ENCODE measurements at places on chromosomes 12 and 14.
A peak's percentile ranks its signal among the peaks of the same experiment; 100 is the strongest.

DNA sequence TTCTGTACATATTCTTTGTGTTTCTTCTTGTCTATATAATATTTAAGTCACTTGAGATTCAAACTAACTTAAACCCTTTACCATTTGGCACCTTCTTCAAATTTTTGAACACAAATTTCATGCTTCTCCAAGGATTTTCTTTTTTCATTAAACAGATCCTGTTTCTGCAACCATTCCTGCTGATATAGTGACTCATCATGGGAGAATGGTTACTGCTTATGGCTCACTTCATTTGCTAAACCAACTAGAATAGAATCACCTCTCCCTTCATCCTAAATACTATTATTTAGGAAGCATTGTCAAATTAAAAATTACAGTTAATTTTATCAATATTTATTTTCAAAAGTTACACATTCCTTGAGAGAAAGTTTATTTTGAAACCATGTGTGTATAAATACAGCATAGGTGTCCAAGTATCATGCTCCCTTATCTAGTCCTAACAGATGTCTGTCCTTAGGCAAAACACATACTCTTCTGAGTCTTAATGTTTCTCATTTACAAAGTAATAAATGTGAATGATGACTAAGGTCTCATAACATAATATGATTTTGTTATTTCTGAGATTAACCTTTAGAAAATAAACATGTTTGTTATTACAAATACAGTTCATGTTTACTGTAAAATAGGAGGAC, 40.7 kb downstream of the PLCZ1 start:
- DNase-seq, result peak; percentile 34

GRCh38 chr12:76033081-76034011, 1.8 kb upstream of the PHLDA1 start:
- DNase-seq, result no peak

DNA sequence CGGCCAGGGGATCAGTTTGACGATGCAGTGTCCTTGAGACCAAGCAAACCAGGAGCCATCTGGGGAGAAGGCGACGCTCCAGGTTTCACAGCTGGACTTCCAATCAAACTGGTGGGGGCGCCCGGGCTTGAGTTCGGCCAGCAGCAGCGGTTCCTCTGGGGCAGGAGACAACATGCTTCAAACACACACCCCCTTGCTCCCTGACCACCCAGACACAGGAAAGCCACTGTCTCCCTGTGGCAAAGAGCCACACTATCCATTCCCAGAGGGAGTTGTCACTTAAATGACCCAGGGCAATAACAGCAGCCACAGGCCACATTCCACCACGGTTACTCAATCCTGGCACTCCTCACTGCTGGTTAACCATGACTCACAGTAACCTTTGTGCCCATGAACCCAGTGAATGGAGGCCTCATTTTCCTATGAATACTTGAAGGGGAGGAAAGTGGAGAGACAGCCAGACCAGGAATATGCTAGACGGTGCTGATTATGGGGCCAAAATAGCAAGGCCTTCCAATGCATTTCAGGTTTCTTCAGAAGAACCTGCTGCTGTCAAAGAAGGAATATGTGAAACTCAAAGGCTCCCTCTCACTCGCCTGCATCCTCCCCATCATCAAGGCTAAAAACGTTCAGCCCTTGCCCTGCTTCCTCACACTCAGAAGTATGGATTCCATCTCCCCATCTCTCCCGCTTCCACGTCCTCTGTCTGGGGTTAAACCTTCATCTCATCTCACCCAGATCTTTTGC, 8.5 kb downstream of the WSB2 start:
- DNase-seq, result peak; percentile 97

DNA sequence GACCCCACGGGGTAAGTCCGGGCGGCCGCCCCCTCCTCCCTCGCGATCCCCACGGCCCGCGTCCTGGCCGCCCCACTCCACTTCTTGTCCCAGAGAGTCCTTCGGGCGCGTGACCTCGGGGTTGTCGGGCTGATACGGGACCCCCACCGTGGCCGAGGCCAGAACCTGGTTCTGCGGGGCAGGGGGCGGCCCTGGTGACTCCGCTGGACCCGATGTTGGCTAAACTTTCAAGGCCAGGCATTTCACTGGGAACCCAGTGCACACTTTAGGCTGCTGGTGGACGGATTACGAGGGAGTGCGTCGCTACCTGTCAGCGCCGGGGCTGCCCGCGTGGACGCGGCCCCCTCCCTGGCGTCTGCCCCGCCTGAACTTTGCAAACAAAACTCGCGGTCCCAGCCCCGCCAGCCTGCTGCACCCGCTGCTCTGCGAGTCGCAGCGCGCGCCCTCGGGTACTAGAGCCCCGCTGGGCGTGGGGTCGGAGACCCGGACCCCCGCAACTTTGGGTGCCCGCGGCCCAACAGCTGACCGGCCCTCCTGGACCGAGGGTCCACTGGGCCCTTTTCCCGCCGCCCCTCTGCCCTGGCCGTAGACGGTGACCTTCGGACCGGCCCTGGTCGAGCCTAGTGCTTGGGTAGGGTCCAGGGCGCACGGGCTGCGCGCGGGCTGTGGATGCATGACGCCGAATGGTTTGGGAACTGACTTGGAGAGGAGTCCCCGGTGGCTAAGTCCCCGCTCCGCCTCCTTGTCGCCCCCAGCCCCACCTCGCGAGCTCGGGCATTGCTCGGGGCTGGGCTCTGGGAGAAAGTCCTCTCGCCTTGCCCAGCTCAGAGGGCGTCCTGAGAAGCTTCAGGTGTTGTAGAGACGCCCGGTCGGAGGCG, 624 bp downstream of the RIN3 start:
- DNase-seq, result peak; percentile 24

DNA sequence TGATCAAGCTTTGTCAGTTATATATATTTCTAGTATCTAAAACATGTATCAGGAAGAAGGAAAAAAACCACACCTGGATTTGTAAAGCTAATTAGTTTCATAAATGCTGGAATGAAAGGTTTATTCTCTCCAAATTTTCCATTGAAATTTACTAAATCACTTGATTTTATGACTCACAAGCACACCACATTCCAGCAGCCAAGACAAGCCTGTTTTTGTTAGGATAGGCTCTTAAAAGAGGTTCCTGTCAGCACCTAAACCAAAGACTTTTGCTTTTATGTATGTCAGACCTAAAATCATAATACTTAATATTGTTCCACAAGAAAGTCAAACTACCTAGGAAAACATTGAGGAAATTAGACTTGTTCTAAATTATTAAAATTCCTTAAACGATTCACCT, 85.3 kb upstream of the PAWR start:
- peak; percentile 14 for DNase-seq

- no peak for DNase-seq
Measured at GRCh38 chr12:101876322-101876860, 989 bp upstream of the DRAM1 start.

- DNase-seq, result no peak
Measured at GRCh38 chr12:48013287-48013686, 9.0 kb upstream of the COL2A1 start.

GRCh38 chr12:84929501-84929900, 16.9 kb upstream of the SLC6A15 start:
- DNase-seq, result no peak

- DNase-seq, result no peak
Measured at GRCh38 chr14:51822499-51822898, 37.9 kb upstream of the GNG2 start.

GRCh38 chr12:118581371-118581770, 205.0 kb downstream of the SUDS3 start:
- no peak for DNase-seq

GRCh38 chr12:12392413-12392812, 35.5 kb downstream of the BORCS5 start:
- DNase-seq, result no peak

DNA sequence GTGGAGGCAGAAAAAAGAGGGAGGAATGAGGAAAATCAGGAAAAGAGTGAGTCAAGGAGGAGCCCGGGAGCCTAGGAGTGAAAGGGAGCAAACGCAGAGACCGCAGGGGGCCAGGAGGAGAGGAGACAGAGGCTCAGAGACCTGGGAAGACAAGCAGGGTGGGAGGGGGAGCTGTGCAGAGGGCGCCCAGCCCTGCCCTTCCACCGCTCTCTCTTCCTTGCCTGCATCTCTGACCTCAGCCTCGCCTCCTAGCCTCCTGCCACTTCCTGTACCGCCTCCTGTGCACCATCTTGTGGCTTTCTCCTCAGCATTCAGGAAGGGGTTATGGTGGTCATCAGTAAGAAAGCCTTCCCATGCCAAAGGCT, 1.3 kb downstream of the CLSTN3 start:
- no peak for DNase-seq

DNA sequence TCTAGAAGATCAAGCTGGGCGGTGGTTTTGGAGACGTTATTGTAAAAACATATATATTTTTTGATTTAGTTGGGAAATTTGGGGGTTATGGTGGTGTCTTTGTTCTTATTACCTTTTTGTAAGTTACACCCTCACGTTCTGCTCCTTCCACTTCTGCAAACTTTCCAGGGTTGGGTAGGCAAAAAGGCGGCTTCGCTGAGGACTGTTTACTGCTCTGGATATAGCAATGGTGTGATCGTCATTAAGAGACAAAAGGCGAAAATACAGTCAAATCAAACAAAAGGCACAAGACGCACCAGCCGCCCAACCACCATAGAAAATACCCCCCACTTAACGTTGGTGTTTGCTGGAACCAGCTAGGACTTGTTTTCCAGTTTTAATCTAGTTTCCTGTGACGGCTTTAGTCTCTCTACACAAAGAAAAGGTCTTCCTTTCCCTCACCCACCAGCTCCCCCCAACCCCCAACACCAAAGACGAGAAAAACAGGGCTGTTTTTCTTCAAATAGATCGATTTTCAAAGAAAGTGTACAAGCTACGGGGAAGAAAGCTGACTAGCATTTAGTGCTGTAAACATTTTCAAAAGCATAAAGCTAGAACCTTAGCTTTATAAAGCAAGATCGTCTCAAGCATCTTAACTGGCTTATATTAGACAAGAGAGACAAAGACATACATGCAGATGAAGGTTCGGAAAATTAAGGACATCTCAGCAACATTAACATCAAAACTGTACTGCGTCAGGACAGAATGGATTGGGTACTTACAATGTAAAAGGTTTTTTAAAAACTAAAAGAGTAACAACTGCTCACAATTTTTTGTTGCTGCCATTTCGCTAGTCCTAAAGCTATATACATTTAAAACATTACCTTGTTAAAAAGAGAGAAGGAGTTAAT, 2.0 kb upstream of the SETD1B start:
- DNase-seq, result peak; percentile 44

Data from MCF 10A (cell line).